Stimulated activated CD4-positive, alpha-beta T cell treated with anti-CD3 and anti-CD28 coated beads, Interleukin-1b, Interleukin-23, amount 100 ng/mL, for 1 hour (primary cell): ENCODE measurements at places on chromosomes 2 and 18.

GRCh38 chr2:111910609-111911277 lies 12.3 kb downstream of the MERTK start:
- no peak for DNase-seq

DNA sequence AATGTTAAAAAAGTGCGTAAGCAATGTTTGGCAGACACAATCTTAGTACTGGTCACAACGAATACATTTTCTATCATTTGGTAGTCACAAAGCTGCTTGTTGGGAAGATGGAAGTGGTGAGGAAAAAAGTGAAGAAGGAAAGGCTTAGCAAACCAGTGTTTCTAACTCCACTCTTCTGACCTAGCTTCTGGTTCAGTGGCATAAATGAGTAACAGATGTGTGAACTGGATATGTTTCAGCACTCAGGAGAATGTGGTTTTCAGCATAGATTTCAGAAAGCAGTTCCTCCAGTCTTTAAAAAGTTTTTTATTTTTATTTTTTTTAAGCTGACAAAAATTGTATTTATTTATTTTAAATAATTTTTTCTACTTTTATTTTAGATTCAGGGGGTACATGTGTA lies 357.1 kb downstream of the CPS1 start:
- DNase-seq: no peak

- DNase-seq: no peak
These were observed 465.2 kb upstream of the HS6ST1 start for GRCh38 chr2:128783896-128784295.

DNA sequence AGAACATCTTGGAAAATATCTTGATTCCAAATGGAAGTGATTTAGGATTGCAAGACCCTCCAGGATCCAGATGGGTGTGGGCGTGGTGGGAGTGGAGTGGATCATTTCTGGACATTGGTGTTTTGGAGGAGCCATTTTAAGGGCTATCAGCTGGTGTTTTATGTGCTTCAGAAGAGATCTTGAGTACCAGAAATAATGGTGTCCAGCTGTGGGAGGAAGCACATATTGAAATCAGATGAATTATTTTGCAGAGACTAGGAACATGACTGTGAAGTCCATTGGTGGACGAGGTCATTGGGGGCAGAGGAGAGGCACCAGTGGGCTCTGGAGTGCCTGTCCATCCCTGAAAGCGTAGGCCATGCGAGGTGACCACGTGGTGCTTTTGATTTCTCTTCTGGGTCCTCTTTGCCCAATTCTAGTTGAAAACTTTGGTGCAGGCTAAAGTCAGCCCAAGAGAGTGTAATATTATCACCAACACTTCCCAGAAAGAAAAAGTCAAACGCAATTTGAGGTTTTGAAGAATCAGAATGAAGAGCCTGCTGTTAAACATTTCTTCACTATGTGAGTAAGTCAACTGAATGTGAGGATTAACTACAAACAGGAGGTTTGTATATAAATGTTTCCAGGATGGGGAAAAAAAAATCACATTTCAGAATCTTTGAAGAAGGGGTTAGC lies 31.6 kb downstream of the RNF144A start:
- no peak for DNase-seq

DNA sequence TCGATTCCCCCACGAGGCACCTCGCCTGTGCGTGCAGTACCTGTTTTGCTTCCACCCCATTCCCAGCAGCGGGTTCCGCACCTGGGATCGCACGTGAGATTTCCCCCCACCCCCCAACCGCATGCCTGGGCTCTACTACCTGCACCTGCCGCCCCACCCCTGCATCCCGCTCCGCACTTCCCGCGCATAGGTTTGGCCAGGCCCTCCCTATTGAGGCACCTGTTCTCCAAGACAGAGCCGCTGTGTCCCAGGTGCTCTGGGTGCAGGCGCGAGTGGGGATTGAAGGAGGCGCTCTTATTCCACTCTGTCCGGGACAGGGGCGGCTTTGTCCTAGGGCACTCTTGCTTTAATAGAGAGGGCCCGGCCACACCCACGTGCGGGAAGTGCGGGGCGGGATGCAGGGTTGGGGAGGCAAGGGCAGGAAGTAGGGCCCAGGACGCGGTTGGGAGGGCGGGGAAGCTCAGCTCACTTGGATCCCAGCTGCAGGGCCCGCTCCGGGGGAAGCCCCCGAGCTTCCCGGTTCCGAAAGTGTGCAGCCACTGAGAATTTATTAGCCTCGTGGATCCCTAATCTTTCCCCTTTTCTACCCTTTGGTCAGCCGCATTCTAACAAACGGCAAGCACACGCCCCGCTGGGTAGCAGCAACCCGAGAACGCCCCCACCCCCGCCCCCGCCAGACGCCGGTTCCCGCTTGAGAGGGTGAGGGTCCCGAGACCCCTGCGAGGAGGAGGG lies 670 bp upstream of the MOCOS start:
- DNase-seq: no peak

DNA sequence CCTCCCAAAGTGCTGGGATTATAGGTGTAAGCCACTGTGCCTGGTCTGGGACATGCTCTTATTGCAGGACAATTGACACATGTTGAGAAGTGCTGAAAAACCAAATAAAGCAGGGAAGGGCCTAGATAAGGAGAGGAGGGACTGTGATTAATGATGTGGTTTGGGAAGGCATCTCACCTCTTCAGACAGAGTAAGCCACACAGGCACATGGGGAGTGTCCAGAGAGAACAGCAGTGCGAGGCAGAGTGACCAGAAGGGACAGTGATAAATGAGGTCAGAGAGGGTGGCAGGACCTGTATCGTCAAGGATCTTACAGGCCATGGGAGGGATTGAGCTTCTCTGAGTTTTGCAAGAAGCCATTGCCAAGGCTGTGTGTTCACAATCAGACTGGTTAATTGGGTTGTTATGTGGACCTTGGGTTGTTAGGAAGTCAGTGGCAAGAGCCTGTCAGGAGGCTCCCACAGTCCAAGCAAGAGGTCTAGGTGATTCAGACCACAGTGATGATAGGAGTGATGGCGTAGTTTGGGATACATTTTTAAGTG lies 58.5 kb downstream of the EIF5B start:
- DNase-seq: no peak

DNA sequence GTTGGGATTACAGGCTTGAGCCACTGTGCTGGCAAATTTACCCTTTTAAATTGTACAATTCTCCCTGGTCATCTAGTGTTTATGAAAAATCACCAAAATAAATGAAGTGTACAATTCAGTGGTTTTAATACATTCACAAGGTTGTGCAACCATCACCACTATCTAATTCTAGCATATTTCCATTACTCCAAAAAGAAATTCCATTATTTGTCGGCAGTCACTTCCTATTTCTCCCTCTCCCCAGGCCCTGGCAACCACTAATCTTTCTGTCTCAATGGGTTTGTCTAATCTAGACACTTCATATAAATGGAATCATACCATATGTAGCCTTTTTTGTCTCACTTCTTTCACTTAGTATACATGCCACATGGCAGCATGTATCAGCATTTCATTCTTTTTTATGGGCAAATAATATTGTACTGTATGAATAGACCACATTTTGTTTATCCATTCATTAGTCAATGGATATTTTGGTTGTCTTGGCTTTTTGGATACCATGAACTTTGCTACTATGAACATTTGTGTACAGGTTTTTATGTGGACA lies 12.6 kb upstream of the POLE4 start:
- DNase-seq: no peak
